Epithelial cell of proximal tubule (primary cell): ENCODE measurements at places on chromosomes 1 and 21. TPM values are rescaled to one million over a fixed set of nuclear protein-coding genes. Genes with fewer than 3 reads are reported as not detected.
A peak's percentile ranks its signal among the peaks of the same experiment; 100 is the strongest.

Gene LINGO4
- total RNA-seq: not detected in 2 replicates

Gene OLIG2
- not detected in 2 replicates for total RNA-seq

Gene IFI16
- 8.0 and 11.4 TPM in 2 replicates for total RNA-seq

Gene B3GALT2
- total RNA-seq: not detected in 2 replicates

Gene CLEC20A
- not detected in 2 replicates for total RNA-seq

Gene PTPN22
- total RNA-seq: 0.07 TPM in 1 of 2 replicates, not detected in the other

Gene TTLL7
- total RNA-seq: 2.9 and 5.3 TPM in 2 replicates

Gene KCNA3
- total RNA-seq: not detected in 2 replicates

Gene SZT2
- total RNA-seq: 7.7 and 10.6 TPM in 2 replicates

Gene CASQ2
- not detected in 2 replicates for total RNA-seq

Gene APOBEC4
- total RNA-seq: not detected in 2 replicates

Gene SPRR3
- total RNA-seq: not detected in 2 replicates

Gene PDC
- not detected in 2 replicates for total RNA-seq

Gene PKNOX1
- total RNA-seq: 17.5 and 20.3 TPM in 2 replicates

GRCh38 chr1:226798427-226799411 lies 59.6 kb upstream of the ITPKB start:
- DNase-seq: no peak

DNA sequence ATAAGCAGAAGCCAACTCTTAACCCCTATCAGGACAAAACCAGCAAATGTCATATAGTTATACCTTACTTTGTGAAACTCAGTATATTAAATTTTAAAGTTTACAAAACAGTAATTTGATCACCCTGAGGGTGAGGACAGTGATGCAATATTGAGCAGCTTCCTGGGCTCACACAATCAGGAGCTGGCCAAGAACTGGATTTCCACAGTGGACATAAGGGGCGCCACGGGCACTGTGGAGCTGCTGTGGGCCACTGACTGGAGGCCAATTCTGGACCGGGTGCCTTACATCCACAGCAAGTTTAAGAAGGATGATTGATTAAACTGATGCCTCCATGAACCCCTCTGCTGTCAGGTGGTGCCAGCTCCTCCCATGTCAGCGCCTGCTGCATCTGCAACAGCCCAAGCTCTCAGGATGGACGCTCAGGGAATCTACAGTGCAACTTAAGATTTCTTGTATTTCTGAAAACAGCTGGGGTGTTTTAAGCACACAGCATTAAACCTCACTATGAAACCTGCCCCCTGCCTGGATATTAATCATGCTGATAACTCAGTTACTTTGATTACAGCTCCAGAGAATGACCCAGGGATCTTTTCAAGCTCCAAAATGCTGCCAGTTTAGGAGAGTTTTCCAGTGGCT lies 55.9 kb downstream of the TOR3A start:
- DNase-seq: no peak

DNA sequence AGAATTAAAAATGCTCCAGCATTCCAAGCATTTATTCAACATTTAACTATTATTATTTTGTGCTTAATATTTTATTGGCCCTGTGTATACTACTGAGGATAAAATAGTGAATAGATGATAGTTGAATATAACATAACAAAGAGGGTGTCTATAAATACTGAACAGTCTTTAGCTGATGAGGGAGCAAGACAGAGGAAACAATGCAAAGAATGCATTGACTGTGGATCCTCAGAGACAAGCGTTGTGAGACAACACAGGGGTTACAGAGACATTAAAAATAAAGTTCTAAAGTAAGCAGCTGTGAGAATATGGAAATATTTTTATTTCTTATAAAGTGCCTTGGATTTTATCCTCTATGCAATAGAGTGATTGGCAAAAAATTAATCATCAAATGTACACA lies 1133.1 kb downstream of the PLA2G4A start:
- no peak for DNase-seq

DNA sequence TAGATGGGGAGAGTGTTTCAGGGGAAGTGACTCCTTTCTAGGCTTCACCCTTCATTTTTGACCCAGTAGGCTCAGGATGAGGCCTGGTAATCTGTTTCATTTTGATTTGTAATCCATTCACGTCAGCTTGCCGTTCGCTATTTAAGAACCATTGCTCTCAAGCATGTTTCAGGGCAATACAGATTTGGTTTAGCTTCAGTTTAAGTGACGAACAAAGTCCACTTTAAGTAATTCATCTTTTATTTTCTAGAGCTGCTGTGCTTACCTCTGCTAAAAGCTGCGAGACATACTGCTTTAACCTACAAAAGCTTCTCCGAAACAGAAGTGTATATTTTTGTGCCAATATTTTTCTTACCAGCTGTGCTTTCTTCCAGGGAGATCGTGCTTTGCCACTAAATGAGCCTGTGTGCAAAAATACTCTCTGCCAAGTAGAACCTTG lies 8.9 kb upstream of the FMO3 start:
- no peak for DNase-seq

DNA sequence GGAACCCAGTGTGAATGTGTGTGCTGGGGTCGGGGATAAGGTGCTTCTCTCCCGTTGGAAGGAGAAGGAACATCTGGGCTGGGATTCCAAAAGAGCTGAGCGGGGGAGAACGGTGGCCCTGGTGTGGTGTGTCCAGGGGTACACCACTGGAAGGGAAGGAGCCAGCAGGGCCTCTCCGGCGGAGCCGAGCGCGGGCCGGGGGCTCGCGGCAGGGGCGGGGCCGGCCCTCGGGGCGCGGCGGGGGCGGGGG lies 231 bp upstream of the RPS6KA1 start:
- DNase-seq: no peak

- DNase-seq: no peak
Observed at GRCh38 chr1:198919667-198920398, 281.0 kb downstream of the PTPRC start.

- no peak for DNase-seq
Observed at GRCh38 chr1:40861224-40862003, 749 bp downstream of the CITED4 start.

DNA sequence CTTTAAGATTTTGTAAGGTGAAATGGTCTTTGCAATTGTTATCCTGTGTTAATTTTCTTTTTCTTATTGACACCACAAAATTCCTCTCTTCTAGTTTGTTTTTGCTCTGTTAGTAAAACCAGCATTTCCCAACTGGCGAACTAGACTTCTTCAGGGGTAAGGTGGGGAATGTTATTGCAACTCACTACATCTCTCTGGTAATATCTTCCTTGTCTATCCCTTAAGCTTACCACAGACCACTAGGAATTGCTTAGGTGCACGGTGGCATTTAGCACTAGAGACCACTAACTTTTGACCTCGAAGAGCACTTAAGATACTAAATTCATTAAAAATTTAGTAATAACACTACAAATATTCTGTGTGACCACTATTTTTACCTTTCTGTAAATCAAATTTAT lies 4.2 kb upstream of the COA6 start:
- DNase-seq: no peak

DNA sequence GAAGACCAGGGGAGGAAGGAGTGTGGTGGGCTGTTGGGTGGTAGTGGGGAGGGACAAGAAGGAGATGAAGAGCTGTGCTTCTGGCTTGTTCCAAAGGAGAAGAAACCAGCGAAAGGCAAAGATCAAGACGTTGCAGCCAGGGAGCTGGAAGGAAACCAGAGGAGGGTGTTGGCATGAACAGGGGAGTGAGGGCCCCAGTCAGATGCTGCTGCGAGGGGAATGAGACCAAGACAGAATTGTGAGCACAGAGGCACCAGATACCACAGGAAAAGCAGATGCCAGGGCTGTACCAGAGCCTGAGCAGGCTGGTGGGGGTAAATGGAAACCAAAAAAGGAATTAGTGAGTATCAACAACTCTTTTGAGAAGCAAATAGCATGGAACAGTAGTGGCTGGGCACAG lies 6.0 kb downstream of the LAD1 start:
- no peak for DNase-seq

DNA sequence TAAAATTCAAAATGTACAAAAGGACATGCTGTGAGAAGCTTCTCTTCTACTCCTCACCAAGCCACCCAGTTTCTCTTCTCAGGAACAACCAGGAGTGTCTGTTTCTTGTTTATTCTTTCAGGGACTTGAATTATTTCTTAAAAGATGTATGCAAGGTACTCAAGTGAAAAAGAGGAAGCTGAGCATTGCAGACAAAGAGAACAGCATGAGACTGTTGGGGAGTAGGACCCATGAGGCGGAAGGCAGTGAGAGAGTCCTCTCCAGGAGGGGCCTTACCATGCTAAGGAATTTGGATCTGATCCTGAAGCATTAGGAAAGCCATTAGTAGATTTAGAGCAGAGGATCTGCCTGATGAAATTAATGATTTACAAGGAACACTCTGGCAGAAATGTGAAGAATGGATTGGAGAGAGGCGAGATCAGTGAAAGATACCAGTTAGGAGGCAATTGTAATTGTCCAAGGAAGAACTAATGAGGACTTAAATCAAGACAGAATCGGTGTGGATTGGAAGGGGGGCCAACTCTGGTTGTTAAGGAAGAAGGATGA lies 14.7 kb upstream of the SSX2IP start:
- no peak for DNase-seq

GRCh38 chr1:166840309-166841274 lies 1.3 kb downstream of the POGK start:
- no peak for DNase-seq

GRCh38 chr1:222105393-222105737 lies 363.5 kb upstream of the DUSP10 start:
- no peak for DNase-seq

DNA sequence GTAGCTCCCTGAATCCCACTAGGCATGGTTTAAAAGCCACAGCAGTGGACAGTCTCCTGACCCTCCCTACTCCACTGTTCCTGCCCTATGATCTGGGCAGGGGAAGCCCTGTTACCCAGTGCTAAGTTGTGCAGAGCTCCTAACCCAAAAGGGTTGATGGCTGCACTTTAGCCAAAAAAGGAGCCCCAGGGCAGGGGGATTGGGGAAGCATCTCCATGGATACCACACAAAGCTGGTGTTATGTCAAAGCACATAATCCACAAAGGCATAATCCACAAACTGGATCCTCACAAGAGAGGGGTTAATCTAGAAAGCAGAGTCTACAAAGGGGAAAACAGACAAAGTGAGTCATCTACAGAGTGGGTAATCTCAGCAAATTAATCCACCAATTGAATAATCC lies 5.7 kb downstream of the RSPO1 start:
- no peak for DNase-seq

- no peak for DNase-seq
Observed at GRCh38 chr1:151065089-151065645, 5.0 kb downstream of the MLLT11 start.

GRCh38 chr1:53521924-53522552 lies 62.8 kb downstream of the DMRTB1 start:
- no peak for DNase-seq

DNA sequence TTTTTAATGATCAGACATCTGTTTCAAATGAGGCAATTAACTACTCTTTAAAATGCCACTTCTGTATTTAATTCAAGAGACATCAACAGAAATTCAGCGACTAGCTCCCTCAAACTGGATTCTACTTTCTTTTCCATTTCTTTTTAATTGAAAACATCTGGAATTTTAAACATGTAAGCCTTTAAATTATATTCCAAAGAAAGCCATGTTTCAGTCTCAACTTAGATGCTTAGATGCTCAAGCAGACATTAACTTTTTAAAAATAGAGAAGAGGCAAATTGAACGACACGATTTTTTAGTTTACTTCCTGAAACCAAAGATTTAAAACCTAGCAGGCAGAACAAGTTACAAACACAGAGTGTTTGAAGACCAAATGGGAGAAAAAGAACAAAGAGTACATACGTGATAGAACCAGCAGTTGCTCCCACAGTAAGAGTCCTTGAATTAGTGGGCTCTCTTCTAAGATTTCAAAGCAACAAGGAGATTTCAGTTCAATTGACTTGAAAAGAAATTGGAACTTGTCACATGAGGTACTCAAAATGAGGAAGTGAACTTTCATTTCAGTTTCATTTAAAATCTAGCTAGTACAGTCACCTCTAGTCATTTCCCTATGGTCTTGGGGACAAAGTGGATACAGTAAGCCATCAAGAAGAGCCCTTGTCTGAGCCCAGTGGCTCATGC lies at the start of gene CTSS:
TSS of gene CTSS (minus strand) at position 483 of the 681 bp plus-strand sequence. CDS start 1,015 bp downstream, outside the sequence.
- DNase-seq: peak; percentile 10

GRCh38 chr1:10903821-10904220 lies 107.4 kb upstream of the CASZ1 start:
- DNase-seq: no peak

DNA sequence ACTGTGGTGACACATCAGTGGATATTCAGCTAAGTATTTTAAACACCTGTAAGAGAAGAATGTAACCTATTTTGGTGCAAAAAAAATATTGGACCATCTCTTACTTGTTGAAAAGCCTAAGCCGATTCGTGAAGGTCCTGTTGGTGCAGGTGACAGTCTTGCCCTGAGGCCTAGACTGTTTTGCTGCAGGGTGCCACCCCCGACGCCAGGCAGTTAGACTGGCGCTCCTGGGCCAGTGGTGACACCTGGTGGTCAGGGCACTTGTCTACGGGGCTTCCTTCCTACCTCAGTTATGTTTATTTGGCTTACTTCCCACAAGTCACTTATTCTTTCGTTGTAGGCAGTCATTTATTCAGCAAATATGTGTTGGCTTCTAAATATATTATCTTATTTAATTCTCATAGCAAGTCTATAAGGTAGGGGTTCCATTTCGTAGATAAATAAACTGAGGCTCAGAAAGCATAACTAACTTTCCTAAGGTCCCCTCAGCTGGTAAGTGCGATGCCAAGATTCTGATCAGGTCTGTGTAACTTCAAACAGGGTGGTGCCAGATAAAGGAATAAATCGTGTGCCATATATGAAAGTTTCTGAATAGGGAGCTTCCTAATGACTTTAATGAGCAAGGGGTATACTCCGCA lies 1.9 kb downstream of the EEIG2 start:
- peak; percentile 25 for DNase-seq

DNA sequence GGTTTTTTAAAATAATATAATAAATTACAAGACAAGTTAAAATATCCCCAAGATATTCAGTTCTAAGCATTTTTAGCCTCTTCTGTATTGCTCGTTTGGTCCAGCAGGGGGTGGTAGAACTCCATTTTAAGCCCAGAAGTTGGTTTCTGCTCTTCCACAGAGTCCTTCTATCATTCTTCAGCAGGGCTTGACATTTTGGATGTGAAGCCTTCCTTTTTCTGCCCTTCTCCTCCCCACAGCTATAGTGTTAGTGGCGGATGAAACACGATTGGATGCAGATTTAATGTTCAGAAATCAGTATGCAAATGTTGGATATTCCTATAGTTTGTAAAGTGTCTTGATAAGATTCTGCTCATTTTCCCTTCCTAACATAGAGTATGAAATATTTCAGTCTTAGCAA lies 1.4 kb downstream of the NCAM2 start:
- DNase-seq: no peak
